ENCODE measurements at places on chromosomes 3 and 15.
A peak's percentile ranks its signal among the peaks of the same experiment; 100 is the strongest.

DNA sequence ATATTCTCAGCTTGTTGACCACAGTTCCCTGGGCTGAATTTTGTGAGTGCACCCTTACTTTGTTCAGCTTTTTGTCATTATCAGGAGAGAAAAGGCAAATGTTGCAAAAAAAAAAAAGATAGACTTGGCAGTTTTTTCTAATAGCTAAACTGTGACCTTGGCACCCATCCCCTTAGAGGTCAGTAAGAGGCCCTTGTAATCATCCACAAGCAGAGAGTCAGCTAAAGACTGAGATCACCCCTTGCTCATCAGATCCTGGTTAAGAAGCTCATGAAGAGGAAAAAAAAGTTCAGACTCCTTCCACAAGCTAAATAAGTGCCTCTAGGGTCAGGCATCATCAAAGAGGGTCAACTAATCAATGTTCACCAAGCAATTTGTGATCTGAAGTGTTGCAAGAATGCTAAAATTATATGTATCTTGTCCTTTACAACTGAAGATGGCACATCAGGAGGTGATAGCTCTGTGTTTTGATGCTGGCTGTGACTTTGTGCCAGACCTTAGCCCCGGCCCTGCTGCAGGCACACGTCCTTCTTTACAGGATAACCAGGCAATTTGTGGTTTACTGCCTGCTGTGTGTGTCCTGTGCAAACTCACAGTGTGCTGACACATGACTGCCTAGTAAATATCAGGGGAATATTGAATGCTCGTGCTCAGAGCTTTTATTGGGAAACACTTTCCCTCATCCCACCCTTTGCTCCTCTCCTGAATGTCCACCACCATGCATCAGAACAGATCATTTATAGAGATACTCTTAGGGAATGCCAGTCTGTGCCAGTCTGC, 262.9 kb downstream of the IL5RA start:
- no peak for DNase-seq

- peak; percentile 78 for DNase-seq
Observed at GRCh38 chr15:67076147-67076843, 10.9 kb downstream of the SMAD3 start.

DNA sequence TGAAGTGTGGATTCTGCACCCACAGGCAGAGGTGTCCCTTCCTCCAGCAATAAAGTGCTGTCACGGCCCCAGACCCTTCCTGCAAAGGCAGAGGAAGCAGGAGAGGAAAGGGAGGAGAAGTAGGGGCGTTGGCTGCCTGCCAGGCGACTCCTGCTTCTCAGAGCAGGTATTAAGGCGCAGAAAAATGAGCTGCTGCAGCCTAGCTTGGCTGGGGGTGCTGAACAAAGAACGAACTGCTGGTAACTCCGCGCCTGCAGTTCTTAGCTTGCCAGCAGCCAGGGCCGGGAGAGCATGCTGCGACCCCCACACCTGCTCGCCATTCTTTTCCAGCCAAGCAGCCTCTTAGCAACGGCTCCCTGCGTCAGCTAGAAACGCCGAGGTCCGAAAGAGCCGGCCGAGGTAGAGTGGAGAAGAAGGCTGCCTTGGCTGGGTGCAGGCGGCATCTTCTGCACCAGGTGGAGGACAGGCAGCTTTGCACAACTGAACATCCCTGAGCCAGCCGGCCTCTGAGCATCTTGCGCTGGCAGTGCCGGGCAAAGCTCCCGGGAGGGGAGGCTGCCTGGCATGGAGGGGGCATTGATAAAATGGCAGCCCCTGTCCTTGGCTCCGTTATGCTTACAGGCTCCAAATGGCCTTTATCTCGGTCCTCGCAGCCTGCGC, 296.0 kb downstream of the MEX3B start:
- DNase-seq: no peak

DNA sequence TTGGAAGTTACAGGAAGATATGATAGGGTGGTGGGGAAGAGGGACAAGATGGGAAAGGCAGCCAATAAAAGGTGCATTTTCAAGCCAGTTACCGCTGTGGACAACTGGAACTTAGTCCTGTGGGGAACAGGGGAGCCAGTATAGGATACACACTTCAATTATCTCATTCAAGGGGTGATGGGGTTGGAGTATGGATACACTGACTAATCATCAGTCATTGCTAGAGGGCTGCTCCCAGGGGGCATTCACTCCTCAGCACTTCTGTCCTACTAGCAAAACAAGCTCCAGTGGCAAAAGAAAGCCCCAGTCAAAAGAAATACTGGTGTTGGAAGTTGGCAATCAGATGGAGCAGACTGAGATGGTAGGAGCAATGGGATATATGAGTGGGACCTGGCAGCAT, 183.4 kb upstream of the GADL1 start:
- DNase-seq: no peak

GRCh38 chr15:92523176-92523575, 129.5 kb downstream of the ST8SIA2 start:
- no peak for DNase-seq

GRCh38 chr3:64270866-64271260, 45.6 kb upstream of the PRICKLE2 start:
- no peak for DNase-seq

DNA sequence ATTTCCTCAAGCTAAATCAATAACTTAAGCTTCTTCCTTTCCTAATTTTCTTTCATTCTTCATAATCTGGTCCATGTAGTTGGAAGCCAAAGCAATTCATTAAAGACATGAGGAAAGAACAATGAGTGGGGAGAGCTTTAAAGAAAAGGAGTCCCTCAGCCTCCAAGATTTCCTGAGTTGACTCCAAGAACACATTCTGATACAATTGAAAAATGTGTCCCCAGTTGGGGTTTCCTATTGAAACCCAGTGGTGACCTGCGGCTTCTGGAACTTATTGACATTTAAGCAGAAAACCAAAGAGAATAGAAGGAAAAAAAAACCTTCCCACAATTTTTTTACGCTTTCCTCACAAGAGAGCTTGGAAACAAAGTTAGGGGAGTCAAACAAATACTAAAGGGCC, 37.0 kb downstream of the ATP8B4 start:
- DNase-seq: no peak

GRCh38 chr15:68693071-68693470, 114.3 kb downstream of the CORO2B start:
- no peak for DNase-seq

DNA sequence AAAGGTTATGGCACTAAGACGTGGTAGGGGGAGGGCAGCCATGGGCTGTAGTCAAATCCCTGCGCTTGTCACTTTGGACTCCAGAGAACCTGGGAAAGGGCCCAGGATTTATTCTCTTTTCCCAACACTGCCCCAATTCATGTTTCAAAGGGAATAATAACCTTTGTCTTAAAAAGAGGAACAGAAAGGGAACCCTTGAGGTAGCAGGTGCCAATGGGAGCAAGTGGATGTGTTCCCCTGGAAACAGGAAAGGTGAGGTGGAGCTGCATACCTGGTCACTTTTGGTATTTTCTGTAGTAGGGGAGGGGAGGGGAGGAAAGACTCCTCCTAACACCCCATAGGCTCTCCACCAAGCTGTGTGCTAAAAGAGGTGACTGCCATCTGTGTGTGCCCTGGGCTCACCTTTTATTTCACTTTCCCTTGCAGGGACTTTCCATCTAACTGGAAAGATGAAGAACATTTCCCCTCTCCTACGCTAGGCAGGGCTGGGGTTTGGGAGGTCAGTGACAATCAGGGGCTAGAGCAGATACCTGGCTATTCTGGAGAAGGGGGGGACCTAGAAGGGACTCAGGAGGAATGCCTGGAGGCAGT, 6.1 kb upstream of the CHST14 start:
- no peak for DNase-seq

- DNase-seq: no peak
Observed at GRCh38 chr3:185356499-185356898, 6.4 kb upstream of the MAP3K13 start.
